Activated CD4-positive, alpha-beta T cell treated with anti-CD3 and anti-CD28 coated beads, Interleukin-2, amount 50 U/mL, for 24 hours (primary cell): ENCODE measurements at places on chromosomes 2 and 18.

- DNase-seq: no peak
Observed at GRCh38 chr2:48543895-48544294, 13.9 kb downstream of the STON1 start.

GRCh38 chr2:152354909-152355308, 19.9 kb downstream of the FMNL2 start:
- DNase-seq: no peak

DNA sequence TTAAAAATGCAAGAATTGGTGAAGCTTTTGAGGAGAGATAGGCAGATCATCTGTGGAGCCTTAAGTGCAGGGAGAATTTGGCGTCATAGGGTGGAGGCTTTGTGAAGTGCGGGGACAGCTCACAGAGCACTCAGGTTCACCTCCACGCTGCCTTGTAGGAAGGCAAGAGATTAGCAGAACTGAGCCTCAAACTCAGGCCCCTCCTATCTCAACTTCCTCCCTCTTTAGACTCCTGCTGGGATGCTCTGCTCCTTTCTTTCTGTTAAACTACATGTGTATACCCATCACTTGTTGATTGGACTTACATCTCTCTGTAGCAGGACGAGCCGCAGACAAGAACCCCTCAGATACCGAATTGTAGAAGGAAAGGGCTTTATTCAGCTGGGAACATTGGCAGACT, 422.2 kb downstream of the SETBP1 start:
- no peak for DNase-seq

- no peak for DNase-seq
Observed at GRCh38 chr2:119170504-119170903, 12.0 kb upstream of the C1QL2 start.

GRCh38 chr2:119739580-119740255, 20.0 kb upstream of the PTPN4 start:
- no peak for DNase-seq

DNA sequence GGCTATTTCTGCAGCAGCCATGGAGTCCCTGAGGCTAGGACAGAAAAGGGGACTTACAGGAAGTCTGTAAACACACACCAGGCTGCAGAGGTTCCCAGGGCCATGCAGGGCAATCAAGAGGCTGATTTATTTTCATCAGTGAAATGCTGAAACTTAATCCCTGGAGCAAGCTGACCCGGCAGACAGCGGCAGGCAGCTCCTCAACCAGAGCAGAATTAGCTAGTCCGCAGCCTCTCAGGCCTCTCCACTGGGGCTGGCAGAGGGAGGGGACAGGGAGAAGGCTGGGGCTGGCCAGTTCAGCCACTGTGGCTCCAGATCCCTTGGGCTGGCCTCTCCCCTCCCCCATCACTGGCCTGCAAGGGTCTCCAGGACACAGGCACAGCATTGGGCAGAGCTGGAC, 136.3 kb downstream of the TNS1 start:
- DNase-seq: no peak

GRCh38 chr2:132963161-132963560, 293.2 kb upstream of the LYPD1 start:
- DNase-seq: no peak

- DNase-seq: no peak
Observed at GRCh38 chr2:183349091-183349490, 224.8 kb downstream of the NUP35 start.

GRCh38 chr18:48546396-48546795, 7.6 kb downstream of the CTIF start:
- no peak for DNase-seq

GRCh38 chr2:112727276-112728028, 6.6 kb downstream of the NT5DC4 start:
- no peak for DNase-seq

GRCh38 chr2:46747297-46747818, 168.2 kb downstream of the MCFD2 start:
- DNase-seq: no peak

DNA sequence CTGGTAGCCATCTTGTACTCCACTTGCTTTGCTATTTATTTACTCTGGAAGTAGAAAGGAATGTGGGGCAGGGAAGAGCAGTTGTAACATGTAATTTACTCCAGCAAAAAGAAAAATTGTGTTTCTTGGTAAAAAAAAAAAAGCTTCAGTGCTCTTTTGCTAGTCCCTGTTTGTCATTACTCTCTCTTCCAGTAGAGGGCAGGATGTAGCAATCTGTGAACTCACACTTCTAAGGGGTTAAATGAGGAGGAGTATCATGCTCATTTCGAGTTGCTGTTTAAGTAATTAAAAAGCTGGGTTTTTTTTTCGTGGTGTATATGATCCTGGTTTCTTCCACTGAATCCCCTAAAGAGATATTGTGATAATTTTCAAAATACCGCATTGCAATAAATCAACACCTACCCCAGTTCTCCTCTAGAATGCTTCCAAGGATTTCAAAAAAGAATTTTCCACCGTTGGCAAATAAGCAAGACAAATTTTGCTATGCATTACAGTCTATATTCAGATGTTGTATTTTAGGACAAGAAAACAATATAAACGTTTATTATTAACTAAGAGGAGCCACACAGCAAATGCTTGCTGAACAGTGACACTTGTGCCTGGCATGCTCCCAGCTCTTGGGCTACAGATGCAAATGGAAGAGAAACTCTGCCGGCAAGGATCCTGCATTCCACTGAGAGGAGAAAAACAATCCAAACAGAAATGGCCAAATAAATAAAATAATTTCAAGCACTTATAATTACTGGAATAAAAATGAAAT, 261.6 kb downstream of the ASXL3 start:
- DNase-seq: no peak

DNA sequence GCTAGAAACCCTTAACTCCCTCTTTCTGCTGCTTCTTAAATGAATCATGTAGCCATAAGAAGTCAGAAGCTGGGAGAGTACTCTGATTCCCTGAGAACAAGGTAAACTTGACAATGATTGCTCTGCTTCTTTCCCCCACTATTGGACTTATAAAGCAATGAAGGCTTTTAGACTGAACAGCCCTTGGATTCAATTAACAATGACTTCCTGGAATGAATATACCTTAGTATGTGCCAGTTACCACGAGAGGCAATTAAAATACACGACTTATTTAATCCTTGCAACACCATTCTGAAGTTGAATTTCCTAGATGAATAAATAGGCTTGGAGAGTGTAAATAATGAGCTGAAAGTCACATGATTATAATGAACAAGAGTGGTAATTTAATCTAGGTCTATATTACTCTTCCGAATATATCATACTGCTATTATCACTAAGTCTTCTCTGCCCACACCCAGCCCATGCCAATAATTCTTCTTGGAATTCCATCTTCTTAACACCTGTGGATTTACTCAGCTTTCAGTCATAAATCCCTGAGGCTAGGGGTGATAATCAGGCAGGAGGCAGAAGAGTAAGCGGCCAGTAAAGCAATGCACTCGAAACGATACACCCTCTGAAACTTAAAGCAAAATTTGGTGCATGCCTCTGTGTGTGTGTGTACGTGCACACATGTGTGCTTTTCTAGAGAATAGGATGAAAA, 170.2 kb downstream of the ATAD2B start:
- no peak for DNase-seq

GRCh38 chr2:86807468-86808275, 17.0 kb upstream of the CD8A start:
- no peak for DNase-seq

DNA sequence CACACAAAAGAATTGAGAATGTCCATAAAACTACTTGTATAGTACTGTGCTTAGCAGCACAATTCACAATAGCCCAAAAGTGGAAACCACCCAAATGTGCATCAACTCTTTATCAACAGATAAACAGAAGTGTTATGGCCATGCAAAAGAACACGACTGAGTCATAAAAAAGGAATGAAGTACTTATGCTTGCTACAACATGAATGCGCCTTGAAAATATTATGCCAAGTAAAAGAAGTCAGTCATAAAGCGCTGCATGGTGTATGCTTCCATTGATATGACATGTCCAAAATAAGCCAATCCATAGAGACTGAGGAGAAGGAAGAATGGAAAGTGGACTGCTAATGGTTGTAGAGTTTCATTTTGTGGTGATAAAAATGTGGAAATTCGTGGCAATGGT, 12.1 kb upstream of the MAP2 start:
- DNase-seq: no peak

GRCh38 chr2:76341439-76341838, 630.7 kb upstream of the GCFC2 start:
- no peak for DNase-seq

GRCh38 chr2:107006836-107007235, 120.9 kb upstream of the ST6GAL2 start:
- DNase-seq: no peak

DNA sequence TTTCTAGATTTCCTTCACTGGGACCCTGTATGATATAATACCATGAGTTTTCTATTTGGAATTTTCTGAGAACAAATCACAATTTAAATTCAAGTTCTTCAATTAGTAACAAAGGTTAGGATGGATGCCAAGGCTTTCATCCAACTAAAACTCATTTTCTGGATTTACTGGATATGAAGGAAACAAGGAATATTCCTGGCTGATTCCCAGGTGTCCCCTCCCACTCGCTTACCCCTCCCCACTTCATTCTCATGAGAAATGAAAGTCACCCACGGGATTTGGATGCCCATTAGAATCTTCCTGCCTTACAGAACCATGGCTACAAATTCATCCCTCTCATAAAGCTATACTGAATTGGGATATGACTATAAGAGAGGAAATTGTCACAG, 40.0 kb downstream of the RNU4ATAC start:
- DNase-seq: no peak

DNA sequence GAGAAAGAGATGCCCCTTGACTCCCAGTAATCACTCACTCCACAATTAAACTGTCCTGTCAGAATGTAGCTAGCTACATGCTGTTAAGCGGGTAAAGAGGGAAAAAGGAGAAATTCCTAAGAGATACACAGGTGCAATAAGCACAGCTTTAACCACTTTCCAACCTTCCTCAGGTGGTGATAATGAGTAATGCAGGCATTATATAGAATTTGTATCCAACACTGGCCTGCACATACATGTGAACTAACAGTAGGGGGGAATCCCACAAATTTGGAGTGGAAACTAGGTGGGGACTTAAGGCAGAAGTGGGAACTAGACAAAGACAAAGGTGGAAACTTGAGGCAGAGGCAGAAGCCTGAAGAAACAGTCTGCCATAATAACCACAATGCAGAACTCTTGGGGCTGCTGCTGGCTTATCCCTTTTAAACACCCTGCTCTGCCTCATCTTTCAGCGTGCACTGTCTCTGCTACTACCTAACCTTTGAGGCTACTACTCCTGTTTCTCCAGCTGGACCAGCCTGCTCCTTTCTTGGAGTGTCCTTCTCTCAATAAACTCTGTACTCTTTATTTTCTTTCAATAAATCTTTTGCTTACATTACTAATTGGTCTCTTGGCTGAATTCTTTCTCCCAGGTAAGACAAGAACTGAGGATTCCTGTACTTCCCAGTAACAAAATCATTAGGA, 259.7 kb downstream of the PDE11A start:
- no peak for DNase-seq

DNA sequence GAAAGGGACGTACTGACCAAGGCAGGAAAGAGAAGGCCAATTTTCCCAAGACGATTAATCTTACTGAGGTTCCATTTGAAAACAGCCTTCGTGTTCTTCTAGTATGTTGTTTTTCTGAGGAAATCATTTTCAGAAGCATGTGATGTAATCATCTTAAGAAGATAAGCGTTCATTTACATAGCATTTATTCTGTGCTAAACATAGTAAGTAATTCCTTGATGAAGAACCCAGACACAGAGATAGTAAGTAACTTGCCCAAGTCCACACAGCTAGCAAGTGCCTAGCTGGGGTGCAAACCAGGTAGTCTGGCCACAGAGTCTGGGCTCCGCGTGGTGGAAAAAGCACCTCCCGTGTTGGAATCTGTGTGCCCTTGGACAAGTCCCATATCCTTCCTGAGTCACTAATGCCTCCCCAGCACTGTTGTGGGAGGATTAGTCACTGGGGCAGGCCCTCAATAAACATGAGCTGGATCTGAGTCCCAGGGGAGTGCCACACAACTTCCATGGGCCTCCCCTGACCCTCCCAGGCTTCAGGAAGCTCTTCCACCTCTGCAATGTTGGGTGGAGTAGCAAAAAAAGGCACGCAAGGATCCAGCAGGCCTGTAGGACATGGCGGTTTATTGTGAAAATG, 26.9 kb upstream of the ASAP2 start:
- DNase-seq: no peak

DNA sequence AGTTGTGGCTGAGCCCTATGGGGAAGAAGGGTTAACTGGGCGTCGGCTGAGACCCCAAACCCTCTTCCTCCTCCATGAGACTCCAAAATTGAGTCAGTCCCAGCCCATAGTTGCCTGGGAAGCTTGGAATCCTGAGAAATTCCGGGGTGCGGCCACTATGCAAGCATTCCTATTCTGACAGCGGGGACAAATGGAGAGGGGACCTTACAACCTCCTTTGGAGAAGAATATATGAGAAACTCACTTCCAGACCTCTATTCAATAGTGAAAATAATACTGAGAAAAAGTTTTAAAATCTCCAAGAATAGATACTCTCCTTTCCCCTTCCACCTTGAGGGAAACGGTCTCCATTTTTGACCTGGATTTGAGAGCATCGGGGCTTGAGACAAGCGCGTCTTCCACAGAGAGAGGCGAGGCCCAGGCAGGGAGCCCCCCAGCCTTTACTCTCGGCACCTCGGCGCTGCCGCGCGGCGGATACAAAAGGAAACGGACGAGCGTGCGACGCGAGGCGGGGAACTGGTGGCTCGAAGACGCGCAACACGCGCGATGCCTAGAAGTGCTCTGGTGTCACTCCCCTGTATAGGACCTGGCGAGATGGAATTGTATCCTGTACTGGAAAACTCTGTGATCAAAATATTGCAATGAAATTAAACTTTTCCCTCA, 11.1 kb downstream of the NR4A2 start:
- DNase-seq: no peak

GRCh38 chr2:194819367-194819766, 837.7 kb upstream of the SLC39A10 start:
- DNase-seq: no peak

GRCh38 chr18:51655327-51655698, 457.8 kb upstream of the MEX3C start:
- no peak for DNase-seq

GRCh38 chr18:34956663-34957062, 84.5 kb upstream of the MAPRE2 start:
- DNase-seq: no peak
